ENCODE measurements at places on chromosomes 1 and 21.

- no peaks in the 10 kb centered on the region for H3K27me3 ChIP-seq
- H3K4me1 ChIP-seq, result peaks cover 72% of the 10 kb centered on the region
- peak overlapping the region; percentile 35 for H3K4me3 ChIP-seq
- DNase-seq, result no peak
- H3K27ac ChIP-seq, result no peak overlapping the region
These were observed 155.4 kb downstream of the PGBD5 start for GRCh38 chr1:230270559-230271281.

DNA sequence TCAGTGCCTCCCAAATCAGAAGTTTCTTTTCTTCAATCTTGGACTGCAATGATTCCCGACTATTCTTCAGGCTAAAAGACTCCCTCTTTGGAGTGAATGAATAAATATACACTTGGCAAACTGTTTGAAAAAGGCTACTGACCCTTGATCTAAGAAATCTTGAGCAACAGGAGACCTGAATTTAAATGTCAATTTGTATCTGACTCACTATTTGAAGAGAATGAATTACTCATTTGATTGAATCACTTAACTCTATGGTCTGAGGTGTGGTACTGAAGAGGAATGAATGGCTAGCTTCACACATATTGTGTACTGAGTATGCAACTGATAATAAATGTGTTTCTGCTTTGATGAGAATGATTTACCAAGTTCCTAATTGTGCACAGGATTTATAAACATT, 4.6 kb upstream of the SMG7 start:
- H3K27me3 ChIP-seq, result no peaks in the 10 kb centered on the region
- no peak overlapping the region for H3K27ac ChIP-seq
- H3K4me1 ChIP-seq, result peaks cover 23% of the 10 kb centered on the region
- DNase-seq, result no peak
- H3K4me3 ChIP-seq, result no peak overlapping the region

GRCh38 chr1:222048094-222048595, 306.3 kb upstream of the DUSP10 start:
- H3K36me3 ChIP-seq, result no peaks in the 10 kb centered on the region
- peaks cover 9% of the 10 kb centered on the region for H3K27me3 ChIP-seq
- H3K27ac ChIP-seq, result peak overlapping the region; percentile 6
- peaks cover 17% of the 10 kb centered on the region for H3K4me1 ChIP-seq
- H3K4me3 ChIP-seq, result no peak overlapping the region
- DNase-seq, result no peak

DNA sequence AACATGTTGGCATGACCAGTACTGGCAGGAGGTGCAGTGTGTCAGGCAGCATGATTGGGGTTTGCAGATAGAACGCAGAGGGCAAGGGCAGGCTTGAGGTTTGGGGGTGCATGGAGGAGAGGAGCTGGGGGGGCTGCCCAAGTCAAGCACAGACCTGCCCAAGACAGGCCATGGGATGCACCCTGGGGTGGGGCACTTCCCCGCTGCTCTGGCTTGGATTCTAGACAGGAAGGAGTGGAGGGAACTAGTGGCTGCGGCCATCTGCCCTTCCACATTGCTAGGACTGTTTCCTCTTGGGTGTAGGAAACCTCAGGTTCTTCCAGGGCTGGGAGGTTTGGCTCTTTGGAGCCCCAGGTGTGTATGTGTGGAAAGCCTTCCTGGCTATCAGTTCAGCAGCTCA, 3.0 kb downstream of the PDXK start:
- H3K4me1 ChIP-seq, result peaks cover 58% of the 10 kb centered on the region
- H3K27me3 ChIP-seq, result peaks cover 5% of the 10 kb centered on the region
- H3K36me3 ChIP-seq, result no peaks in the 10 kb centered on the region

- no peak overlapping the region for H3K4me3 ChIP-seq
- no peak for DNase-seq
- H3K27me3 ChIP-seq, result peaks cover 38% of the 10 kb centered on the region
- peaks cover 30% of the 10 kb centered on the region for H3K4me1 ChIP-seq
These were observed 31.0 kb downstream of the ILDR2 start for GRCh38 chr1:166944186-166944967.

GRCh38 chr1:231616667-231617066, 9.9 kb upstream of the DISC1 start:
- H3K4me3 ChIP-seq, result no peak overlapping the region
- peaks cover 17% of the 10 kb centered on the region for H3K36me3 ChIP-seq
- no peak overlapping the region for H3K27ac ChIP-seq

GRCh38 chr1:35924838-35925237, 6.1 kb upstream of the AGO3 start:
- no peak overlapping the region for H3K27ac ChIP-seq
- H3K4me1 ChIP-seq, result peaks cover 10% of the 10 kb centered on the region
- no peak overlapping the region for H3K4me3 ChIP-seq
- DNase-seq, result no peak

DNA sequence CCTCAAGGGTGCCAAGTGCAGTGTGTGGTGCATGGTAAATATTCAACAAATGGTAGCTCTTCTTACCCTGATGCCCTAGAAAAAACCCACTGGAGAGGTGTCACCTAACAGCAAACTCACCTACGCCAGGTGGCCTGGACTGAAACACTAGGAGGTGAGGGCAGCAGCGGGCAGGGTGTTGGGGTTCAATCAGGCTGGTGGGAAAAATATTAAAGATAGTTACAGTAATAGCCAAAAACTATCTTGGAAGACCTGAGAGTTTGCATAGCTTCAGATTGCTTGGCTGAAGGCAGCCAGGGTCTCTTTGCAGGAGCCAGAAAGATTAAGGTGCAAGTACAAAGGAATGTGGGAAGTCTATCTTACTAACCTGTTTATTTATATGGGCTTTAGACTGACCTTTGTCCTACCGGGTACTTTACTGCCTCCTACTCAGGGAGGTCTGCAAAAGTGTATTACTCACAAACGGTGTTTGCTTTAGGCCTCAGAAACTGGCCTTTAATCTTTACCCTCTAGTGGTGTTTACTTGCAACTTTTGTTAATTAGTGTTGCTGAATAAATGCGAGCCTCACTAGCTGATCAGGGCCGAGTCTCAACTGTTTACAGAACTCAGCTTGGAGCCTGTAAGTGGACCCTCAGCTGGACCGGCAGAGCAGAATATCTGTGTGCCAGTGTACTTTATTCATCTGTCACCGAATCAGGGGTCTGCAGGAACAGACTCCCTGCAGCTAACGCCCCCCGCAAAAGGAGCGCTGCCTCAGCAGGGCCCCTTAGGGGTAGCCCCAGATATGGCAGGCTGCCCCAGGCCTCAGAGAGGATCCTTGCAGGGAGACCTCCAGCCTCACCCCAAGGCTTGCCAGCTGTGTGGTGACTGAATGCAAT, 63.9 kb downstream of the SYF2 start:
- DNase-seq, result no peak
- no peak overlapping the region for H3K4me3 ChIP-seq
- H3K36me3 ChIP-seq, result no peaks in the 10 kb centered on the region
- H3K4me1 ChIP-seq, result no peaks in the 10 kb centered on the region

DNA sequence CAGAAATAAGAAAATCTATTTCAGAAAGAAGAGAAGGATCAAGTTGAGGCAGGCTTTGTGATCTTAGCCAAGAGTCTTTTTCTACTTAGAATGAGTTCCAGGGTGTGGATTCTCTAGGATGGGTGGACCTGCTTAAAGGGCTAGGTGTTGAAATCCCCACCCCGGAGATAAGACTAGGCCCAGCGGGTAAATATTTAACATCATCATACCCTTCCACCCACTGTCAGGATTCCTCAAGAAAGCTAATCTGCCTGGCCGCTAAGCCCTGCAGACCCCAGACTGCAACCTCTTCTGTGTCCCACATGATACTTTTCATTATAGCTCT, 5.8 kb downstream of the IGSF9 start:
- H3K36me3 ChIP-seq, result no peaks in the 10 kb centered on the region
- H3K4me1 ChIP-seq, result peaks cover 6% of the 10 kb centered on the region
- H3K27me3 ChIP-seq, result peaks cover 36% of the 10 kb centered on the region
- H3K27ac ChIP-seq, result no peak overlapping the region
- no peak for DNase-seq
- no peak overlapping the region for H3K4me3 ChIP-seq

- peaks cover 3% of the 10 kb centered on the region for H3K4me1 ChIP-seq
- H3K36me3 ChIP-seq, result no peaks in the 10 kb centered on the region
- H3K4me3 ChIP-seq, result no peak overlapping the region
- H3K27me3 ChIP-seq, result no peaks in the 10 kb centered on the region
These were observed 85.8 kb upstream of the RGS1 start for GRCh38 chr1:192489748-192490147.

- H3K4me3 ChIP-seq, result no peak overlapping the region
- H3K27me3 ChIP-seq, result peaks cover 32% of the 10 kb centered on the region
- peaks cover 2% of the 10 kb centered on the region for H3K4me1 ChIP-seq
- no peak for DNase-seq
- H3K36me3 ChIP-seq, result no peaks in the 10 kb centered on the region
These were observed 19.2 kb upstream of the RGS8 start for GRCh38 chr1:182703539-182703938.
